ENCODE measurements at places on chromosomes 16 and 17.

DNA sequence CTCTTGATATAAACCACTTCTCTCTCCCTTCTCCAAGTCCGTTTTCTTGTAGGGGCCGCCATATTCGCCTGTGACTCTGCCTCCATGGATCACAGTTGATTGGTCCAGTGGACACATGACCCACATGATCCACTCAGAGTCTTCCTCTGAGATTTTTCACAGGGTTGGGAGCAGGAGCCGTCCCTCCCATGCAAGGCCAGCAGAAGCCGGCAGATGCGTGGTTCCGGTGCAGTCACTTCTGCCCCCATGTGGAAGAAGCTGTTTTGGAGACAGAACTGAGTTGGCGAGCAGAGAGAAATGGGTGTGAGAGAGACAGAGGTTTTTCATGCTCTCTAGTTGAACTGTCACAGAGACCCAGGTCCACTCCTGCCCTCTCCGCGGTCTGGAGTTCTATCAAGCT lies 83.3 kb downstream of the C16orf95 start:
- no peak for DNase-seq

DNA sequence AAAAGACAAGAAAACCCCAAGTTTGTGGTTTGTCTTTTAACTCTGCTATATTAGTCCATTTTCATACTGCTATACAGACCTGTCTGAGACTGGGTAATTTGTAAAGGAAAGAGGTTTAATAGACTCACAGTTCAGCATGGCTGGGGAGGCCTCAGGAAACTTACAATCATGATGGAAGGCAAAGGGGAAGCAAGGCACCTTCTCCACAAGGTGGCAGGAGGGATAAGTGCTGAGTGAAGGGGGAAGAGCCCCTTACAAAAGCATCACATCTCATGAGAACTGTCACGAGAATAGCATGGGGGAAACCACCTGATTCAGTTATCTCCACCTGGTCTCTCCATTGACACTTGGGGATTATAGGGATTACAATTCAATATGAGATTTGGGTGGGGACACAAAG lies 13.5 kb upstream of the ADAM11 start:
- DNase-seq, result no peak

DNA sequence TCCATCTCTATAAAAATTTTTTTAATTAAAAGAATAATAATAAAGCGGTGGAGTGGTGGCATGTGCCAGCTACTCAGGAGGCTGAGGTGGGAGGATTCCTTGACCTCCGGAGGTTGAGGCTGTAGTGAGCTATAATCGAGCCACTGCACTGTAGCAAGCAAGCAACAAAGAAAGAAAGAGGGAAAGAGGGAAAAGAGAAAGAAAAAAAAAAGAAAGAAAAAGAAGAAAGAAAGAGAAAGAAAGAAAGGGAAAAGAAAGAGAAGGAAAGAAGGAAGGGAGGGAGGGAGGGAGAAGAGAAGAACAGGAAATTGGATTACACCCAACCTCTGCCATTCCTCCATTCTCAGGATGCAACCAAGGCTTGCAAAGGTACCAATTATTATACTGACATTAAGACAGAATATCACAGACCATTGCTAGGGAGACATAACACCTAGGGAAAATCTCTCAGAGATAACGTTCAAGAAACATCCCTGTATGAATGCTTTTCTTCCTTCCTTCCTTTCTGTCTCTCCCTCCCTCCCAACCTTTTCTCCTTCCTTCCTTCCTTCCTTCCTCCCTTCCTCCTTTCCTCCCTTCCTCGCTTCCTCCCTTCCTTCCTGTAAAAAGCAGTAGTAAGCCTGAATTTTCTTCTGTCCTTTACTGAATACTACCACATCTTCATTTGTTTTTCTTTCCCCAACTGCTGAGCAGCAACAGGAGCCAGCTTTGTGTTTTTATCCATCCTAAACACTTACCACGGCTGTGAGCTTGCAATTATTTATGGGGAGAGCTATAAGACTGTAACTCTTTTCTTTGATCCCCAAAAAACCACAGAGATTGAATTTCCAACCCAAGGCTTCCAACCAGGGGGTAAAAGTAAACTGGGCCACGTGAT lies 1.8 kb upstream of the LITAF start:
- DNase-seq, result no peak

DNA sequence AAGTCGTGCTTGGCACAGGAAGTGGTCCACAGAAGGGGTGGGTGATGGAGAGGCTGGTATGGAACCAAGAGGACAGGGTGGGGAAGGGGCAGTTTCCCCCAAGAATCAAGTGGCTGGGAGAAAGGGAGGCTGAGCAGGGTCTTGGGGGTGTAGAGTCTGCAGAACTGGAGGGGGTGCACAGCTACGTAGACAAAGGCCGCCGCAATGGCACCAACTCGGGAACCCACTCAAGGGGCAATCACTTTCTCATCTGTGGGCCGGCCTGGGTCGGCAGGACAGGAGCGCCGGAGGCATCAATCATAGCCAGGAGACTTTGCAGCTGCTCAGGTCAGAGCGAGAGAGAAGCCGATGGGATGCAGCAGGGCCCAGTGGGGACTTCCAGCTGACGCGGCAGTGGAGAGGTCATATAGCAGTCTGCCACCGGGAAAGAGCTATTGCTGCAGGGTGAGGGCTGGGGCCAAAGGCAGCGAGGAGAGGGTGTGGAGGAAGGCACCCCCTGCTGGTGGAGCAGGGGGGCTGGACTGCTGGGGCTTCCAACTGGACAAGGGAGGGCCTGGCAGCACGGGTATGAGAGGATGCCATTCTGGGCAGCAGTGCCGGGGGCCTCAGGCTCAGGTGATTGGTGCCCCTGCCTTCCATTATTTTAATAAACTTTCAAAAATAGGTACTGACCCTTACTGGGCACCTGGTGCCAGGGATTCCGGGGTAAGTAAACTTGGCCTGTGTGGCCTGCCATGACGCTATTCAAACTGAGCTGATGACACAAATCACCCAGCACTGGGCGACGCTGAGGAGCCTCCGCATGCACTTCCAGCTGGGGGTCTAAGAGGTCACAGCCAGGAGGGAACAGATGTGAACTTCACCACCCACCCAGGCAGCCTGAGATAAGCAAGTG lies 52.5 kb upstream of the MTSS2 start:
- DNase-seq, result no peak

- DNase-seq, result no peak
Observed at GRCh38 chr16:2498531-2499253, 15.1 kb upstream of the ATP6V0C start.

DNA sequence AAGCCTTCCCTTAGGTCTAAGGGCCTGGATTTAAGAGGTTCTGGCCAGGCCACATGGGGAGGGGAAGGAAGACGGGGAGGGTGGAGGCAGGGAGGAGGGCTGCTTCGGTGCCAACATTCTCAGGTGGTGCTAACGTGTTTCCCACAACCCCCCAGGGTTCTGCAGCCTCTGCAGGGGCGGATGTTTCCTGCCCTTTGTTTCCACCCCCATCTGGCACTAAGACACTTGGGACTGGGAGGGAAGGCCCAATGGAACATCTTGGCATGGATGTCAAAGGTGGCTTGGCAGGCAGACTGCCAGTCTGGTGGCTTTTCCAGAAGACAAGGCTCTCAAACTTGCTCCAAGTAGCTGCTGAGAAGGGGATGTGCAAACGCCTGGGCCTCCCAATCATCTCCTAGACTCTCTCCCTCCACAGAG lies 12.7 kb downstream of the HIC1 start:
- DNase-seq, result no peak

DNA sequence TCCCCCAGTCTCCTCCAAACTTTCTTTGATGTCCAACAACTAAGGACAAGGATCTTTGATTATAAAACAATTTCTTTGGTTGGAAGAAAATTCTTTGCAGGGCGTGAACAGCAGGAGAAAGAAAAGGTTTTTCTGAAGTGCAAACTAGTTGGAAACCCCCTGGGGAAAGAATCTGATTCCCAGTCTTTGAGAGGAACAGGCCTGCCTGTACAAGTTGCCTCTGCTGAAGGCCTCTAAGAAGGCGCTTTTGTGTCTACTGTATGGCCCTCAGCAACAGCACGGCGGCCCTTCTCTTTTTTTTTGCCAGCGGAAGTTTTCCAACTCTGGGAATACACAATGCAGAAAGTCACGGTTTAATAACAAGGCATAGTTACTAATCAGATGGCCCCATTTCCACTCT lies 14.0 kb downstream of the RNF43 start:
- DNase-seq, result no peak

- no peak for DNase-seq
Observed at GRCh38 chr16:5932906-5933305, 835.3 kb upstream of the EEF2KMT start.

GRCh38 chr16:53920988-53921387 lies 217.0 kb downstream of the FTO start:
- no peak for DNase-seq

GRCh38 chr16:30659507-30660423 lies 1.5 kb downstream of the FBRS start:
- DNase-seq, result peak; percentile 19

- DNase-seq, result no peak
Observed at GRCh38 chr17:17575360-17576251, 15.9 kb downstream of the PEMT start.

- DNase-seq, result no peak
Observed at GRCh38 chr16:51045186-51045585, 105.9 kb downstream of the SALL1 start.

- DNase-seq, result no peak
Observed at GRCh38 chr16:12162151-12162985, 185.8 kb downstream of the SNX29 start.

GRCh38 chr17:66417300-66417719 lies 114.9 kb downstream of the PRKCA start:
- no peak for DNase-seq

GRCh38 chr17:50634915-50635731 lies 442 bp downstream of the ABCC3 start:
- no peak for DNase-seq

DNA sequence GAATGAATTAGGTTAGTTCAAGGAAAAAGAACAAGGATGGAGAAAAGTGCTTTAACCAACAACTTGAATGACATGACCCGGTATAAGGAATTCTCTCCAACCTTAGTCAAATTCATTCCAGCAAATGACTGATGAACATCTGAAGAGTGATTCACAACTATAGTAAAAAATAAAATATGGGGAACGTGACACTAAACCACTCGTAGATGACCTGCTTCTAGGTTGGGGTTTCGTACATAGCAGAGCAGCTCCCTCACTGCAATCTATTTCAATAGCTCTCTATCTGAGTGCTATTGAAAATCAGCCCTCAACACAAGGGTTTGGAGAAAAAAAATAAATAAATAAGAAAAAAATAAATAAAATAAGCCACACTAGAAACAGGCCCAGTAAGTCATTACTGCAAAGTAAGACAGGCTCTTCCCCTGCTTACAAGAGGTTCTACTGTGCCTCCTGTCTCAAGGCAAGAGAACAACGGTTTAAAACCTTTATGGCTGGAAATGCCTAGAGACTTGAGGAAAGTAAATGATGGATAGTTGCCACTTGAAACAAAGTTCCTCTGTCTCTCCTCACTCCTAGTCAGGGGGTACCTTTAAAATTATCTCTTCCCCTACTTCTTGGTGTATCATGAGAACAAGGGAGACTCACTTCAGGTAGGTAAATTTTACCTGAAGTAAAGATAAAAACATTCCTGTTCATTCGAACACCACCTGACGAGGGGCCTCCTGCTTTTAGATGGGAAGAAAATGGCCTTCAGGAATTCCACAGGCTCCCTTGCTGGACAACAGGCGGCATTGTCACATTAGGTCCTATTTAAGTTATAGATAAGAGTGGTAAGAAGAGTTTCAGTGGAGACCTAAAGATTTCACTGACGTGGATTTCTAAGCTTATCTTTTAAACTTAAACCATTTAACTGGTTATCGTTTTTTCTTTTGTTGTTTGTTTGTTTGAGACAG lies 20.5 kb downstream of the COG7 start:
- DNase-seq, result no peak

- no peak for DNase-seq
Observed at GRCh38 chr16:11006656-11007055, 62.3 kb downstream of the CLEC16A start.

DNA sequence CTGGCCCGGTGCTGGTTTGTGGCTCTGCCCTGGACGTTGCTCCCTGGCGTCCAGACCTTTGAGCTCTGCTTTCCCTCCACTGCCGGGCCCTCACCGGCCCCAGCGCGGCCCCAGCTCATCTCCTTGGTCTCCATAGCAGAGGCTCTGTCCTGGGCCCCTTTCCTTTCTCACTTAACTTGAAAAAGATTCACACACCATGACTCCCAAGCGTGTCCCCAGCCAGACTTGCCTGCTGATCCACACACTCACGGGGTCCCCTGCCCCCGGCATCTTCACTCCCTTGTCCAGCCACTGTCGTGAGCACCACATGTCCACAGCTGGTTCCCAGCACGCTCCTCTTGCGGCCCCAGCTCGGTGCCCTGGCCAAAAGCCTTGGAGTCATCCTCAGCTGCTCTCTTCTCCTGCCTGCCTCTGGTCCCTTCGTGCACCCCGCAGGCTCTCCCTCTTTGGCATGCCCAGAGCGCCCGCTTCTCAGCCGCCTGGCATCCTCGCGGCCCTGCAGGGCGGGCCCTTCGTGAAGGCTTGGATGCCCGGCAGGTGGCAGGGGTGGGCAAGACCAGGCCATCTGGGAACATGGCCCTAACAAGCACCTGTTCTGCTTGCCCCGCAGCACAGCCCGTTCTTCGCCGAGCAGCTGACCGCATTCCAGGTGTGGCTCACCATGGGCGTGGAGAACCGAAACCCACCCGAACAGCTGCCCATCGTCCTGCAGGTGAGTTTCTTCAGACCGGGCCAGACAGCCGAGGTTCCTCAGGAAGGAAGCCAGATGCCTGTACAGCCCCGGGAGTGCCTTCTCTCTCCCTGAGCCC lies 145.6 kb upstream of the CHMP6 start:
- DNase-seq, result no peak

DNA sequence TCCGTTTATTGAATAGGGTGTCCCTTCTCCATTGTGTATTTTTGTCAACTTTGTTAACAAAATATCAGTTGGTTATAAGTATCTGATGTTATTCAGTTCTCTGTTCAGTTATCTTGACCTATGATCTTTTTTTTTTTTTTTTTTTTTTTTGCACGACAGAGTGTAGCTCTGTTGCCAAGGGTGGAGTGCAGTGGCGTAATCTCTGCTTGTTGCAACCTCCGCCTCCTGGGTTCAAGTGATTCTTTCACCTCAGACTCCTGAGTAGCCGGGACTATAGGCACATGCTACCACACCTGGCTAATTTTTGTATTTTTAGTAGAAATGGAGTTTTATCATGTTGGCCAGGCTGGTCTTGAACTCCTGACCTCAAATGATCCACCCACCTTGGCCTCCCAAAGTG lies 215.8 kb downstream of the BCAS3 start:
- DNase-seq, result no peak

GRCh38 chr16:51971184-51971583 lies 575.8 kb downstream of the TOX3 start:
- DNase-seq, result no peak

- DNase-seq, result no peak
Observed at GRCh38 chr16:668519-669171, 713 bp downstream of the RHOT2 start.
